ENCODE measurements at places on chromosomes 16 and 17.

DNA sequence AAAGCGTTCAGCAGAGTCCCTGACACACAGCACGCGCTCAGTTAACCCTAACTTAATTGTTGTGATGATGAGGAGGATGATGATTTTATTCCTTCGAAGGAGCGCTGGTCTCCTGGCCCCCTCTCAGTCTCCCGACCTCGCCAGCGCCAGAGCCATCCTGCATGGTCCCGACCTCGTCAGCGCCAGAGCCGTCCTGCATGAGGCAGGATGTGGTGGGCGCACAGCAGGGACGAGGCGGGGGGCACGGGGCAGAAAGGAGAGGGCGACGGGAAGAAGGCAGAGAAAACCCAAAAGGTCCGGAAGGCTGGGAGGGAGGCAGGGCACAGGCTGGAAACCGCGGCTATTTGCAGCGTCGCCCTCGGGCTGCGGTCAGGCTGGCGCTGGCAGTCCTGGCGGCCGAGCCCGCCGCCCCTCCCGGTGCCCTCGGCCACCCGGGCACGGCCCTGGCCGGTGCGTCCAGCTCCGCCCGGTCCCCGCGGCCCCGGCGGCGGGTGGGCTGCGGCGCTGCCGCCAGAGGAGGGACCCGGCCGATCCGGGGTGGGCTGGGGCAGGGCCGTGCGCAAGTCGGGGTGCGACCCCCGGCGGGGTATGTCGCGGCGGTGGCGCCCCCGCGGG lies 3.0 kb upstream of the TAC4 start:
- no peak for DNase-seq

DNA sequence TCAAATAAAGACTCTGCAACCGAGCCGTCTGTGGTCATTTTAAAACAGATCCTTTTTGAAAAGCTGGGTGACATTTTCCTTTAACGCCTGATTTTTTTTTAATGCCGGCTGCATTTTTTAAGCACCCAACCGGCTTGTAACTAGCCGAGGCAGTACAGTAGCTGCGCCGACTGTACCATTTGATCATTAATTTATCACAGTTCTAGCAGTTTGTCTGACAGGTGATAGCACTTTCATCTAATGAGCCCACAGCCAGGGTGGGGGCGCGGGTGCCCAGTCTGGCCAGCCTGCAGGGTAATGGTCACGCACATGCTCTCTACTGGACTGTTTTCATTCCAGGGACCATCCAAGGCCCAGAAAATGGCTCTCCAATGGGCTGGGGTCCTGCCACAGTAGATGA lies 68.8 kb downstream of the IRX5 start:
- no peak for DNase-seq

GRCh38 chr17:41648411-41649195 lies 24.2 kb upstream of the KRT17 start:
- peak; percentile 58 for DNase-seq

GRCh38 chr16:35298460-35299243 lies 1839.2 kb downstream of the TP53TG3F start:
- no peak for DNase-seq

- no peak for DNase-seq
Observed at GRCh38 chr17:60321336-60322055, 70.4 kb downstream of the USP32 start.

- no peak for DNase-seq
Observed at GRCh38 chr16:76237471-76237870, 39.7 kb upstream of the CNTNAP4 start.

GRCh38 chr16:9680019-9680655 lies 502.1 kb downstream of the GRIN2A start:
- DNase-seq, result no peak

DNA sequence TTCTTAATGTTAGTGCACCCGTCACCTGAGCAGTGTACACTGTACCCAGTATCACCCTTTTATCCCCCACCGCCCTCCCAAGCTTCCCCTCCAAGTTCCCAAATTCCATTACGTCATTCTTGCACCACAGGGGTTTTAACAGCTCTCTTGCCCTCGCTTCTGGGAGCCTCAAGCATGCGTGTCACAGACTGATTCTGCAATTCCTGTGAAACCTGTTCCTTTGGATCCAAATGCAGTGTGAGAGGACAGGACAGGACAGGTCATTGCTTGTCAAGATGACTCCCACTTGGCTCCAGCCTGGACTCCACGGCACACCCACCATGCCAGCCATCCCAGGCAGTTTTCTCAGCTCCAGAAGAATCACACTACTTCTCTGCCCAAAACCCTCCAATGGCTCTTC lies 44.1 kb downstream of the CYB5D2 start:
- no peak for DNase-seq

- DNase-seq, result no peak
Observed at GRCh38 chr16:89045181-89045815, 48.4 kb upstream of the ACSF3 start.

DNA sequence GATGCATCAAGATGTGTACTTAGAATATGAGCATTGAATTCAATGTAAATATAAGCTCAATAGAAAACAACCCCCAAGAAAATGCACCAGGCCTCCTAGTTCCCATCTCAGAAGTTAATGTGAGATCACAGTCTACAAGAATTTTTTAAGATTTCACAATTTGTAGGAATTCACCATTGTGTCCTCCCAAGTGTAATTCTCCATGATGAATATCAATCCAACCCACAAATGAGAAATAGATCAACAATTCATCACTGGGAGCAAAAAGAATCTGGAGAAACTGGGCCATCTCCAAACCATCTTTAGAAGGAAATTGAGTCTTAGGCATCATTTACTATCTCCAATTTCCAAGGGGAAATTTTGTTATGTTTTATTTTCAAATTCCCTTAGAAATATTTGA lies 310.5 kb upstream of the GOT2 start:
- no peak for DNase-seq

DNA sequence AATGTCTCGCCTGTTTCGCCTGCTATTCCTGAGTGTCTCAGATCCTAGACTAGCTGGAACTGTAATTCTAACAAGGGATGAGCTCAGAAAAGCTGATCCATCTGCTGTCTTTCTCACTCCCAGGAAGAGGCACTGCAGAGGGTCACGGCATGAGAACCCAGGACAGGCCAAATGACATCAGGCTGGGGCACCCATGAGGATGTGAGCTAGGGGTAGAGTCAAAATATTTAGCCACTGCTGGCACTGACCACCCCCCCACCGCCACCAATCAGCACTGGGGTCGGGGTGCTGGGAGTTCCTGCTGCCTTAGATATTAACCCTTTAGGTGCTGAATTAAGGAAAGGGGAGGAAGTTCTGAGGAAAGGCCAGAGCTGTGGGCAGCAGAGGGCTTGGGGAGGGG lies 112.4 kb downstream of the IRX3 start:
- DNase-seq, result no peak

DNA sequence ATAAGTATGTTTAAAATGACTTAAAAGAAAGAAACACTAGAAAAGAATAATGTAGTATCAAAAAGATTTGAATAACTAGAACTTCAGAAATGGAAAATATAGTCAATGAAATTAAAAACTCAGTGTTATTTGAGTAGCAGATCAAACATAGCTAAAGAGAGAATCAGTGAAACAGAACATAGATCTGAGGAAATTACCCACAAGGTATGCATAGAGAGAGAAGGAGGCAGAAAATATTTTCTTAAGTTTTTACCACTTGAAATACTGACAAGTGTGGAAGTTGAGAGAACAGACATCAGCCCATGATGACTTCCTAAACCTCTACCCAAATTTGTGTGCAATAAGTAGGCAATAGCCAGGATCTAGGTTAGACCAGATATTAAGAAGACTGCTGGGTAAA lies 52.4 kb downstream of the ARHGAP17 start:
- no peak for DNase-seq

DNA sequence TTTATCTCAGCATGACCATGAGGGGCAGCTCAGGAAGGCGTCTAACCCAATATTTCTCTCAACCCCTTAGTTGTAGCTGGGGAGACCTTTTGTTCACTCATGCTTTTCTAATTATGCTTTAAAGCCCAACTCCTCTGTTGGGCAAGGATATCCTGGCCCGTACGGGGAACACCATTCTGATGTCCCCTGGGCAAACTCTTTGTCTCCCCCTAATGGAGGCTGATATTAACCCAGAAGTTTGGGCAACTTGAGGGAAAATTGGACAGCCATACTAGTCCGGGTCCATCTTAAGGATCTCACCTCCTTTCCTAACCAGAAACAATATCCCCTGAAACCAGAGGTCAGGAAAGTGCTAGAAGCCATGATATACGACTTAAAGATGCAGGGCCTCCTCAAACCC lies 143.7 kb upstream of the COX10 start:
- no peak for DNase-seq

GRCh38 chr17:60253048-60253447 lies 103.3 kb downstream of the CA4 start:
- no peak for DNase-seq

GRCh38 chr16:47037746-47038458 lies 64.4 kb upstream of the DNAJA2 start:
- peak; percentile 77 for DNase-seq

DNA sequence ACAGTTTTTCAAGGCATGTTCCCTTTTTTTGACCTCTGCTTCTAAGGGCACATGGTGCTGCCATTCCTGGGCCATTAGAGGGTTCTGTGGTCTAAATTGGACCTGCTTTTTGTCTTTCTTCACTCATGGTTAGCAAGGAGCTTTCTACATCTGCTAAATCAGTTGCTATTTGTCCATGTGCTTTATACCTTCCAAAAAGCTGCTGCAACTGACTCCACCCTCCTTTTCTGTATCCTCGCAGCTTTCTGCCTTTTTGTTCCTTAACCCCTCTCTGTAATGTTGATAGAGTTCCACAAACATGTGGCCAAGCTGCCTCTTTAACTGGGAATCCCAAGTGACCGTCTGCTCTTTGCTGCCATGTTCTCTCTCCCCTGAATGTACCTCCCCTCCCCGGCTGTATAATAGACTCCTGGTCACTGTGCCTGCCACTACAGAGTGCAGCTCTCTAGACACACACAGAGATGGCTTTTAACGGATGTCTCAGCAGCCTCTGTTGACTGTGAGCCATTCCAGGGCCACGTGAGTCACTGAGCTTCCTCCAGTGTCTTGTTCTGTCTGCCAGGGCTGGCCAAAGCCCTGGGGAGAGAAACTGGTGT lies 57.4 kb upstream of the TEKT3 start:
- no peak for DNase-seq

DNA sequence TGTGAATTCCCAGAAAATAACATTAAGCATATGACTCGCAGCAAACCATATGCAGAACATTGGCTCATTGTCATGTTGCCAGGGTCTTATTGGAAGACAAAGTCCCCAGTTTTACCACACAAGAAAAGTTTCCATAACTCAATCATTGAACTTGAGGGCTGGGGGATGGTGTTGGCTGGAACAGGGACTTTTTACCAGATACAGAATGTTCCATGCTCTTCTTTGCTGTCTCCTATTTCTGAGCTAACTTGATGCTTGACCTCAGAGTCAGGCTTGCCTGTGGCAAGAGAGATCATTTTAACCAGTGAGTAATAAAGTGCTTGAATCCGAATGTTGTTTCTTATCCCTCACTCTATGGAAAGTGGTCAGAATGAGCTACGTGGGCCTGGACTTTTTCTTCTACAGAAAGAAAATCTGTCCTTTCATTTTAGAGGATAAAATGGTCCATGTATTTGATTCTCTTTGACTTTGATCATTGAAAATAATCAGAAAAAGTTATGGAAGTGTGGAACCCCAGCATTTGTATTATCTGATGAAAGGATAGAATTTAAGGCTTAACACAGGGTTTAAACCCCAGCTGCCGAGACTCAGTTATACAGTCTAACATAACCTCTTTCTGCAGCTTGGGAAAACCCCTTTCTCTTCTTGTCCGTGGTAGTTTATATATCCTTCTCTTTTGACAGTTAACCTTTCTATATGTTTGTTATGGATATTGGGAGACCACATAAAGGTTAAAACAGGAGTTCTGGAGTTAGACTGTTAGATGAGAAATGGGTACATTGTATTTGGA lies 67.0 kb downstream of the TUBD1 start:
- DNase-seq, result no peak

GRCh38 chr16:85134076-85134788 lies 22.0 kb upstream of the CIBAR2 start:
- no peak for DNase-seq

GRCh38 chr17:37019117-37019740 lies 70.5 kb downstream of the AATF start:
- no peak for DNase-seq

GRCh38 chr16:14632693-14633569 lies at the start of gene BFAR:
BFAR (plus strand) TSS chr16:14632951; CDS start chr16:14644347, 11,396 bp downstream.
- DNase-seq, result peak; percentile 94

DNA sequence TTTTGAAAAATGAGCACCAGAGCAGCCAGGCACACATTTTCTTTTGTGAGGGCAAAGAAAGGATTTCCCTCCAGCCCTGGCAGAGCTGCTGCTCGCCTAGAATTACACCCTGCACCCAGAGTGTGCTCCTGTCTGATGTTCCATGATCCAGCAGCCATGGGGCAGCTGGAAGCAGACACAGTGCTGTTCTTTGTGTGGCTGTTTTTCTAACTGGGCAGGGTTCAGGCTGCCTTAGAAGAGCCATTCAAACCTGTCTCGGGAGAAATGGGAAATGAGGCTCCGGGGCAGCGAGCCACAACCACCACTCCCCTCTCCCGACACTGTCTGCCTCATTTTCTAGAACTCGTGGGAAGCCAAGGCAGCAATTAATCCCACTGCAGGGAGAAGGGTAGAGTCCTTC lies 28.9 kb downstream of the LITAF start:
- no peak for DNase-seq

- DNase-seq, result no peak
Observed at GRCh38 chr17:69733171-69734012, 318.9 kb downstream of the MAP2K6 start.

GRCh38 chr16:47612711-47613110 lies 151.6 kb downstream of the PHKB start:
- no peak for DNase-seq

DNA sequence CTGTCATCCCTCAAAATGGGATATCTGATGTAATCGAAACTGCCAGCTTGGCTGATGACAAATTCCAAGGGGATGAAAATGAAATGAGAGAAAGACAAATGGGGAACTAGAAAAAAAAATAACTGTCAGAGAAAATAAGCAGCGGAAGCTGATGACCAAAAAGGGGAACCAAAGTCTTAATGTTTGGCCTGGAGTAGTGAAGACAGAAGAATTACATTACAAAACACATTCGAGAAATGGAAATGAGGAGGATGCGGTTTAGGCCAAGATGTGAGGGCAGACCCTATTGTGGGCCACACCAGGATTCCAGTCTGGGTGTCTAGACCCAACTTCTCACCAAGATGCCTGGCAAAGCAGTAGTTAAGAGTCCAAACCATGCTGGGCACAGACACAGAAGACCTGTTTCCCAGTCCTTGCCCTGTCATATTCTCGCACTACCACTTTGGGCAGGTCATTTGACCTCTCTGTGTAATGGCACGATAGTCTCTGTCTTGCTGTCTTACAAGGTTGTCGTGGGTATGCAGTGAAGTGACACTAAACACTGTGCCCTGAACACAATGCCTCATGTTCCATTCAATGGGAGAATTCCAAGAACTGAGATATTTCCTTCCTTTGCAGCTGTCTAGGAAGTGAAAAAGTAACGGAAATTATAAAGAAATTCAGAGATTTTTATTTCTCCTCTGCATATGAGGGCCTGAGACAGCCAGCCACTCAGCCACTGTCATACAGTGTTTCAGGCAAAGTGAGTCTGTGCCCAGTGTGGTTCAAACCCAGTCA lies 12.3 kb upstream of the CCL2 start:
- no peak for DNase-seq
